Stimulated activated CD4-positive, alpha-beta T cell treated with anti-CD3 and anti-CD28 coated beads, Interleukin-12 subunit alpha, Interleukin-12 subunit beta, amount 100 ng/mL, for 24 hours (primary cell): ENCODE measurements at places on chromosomes 7 and 10.

- DNase-seq, result no peak
Measured at GRCh38 chr7:7519528-7519927, 16.1 kb downstream of the COL28A1 start.

DNA sequence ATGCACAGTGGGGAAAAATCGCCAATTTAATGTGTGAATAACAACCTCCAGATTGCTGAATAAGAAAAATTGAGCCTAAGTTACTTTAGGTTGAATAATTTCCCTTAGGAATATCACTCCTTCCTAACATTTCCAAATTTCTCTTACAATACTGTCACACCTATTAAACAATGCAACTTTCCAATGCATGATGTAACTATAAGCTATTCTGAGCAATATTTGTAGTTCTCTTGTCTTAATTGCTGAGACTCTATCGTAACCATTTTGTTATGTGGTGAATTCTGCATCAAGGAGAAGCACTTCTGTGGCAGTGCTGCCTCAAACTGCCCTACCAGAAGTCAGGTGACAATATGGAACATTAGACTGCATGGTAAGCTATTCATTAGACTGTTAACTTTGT lies 386.7 kb upstream of the LRRN3 start:
- DNase-seq, result no peak

- no peak for DNase-seq
Measured at GRCh38 chr10:68133523-68133922, 24.2 kb downstream of the MYPN start.

GRCh38 chr7:87463982-87464381 lies 11.5 kb downstream of the ABCB4 start:
- no peak for DNase-seq

DNA sequence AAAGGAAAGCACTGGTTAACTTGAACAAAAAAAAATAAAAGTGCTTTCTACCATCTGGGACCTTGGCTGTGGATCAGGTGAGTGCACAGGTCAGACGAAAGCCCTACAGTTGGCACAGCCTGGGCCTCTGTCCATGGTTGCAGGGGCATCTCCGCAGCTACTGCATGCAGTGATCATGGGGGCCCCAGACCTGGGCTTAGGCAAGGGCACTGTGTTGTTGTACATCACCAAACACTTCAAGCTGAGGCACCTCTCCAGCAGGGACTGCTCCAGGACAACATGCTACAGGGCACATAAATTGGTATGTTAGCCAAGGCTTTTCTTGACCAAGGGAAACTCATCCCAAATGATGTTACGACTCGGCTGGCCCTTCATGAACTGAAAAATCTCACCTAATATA lies 23.5 kb downstream of the KLHL7 start:
- no peak for DNase-seq

DNA sequence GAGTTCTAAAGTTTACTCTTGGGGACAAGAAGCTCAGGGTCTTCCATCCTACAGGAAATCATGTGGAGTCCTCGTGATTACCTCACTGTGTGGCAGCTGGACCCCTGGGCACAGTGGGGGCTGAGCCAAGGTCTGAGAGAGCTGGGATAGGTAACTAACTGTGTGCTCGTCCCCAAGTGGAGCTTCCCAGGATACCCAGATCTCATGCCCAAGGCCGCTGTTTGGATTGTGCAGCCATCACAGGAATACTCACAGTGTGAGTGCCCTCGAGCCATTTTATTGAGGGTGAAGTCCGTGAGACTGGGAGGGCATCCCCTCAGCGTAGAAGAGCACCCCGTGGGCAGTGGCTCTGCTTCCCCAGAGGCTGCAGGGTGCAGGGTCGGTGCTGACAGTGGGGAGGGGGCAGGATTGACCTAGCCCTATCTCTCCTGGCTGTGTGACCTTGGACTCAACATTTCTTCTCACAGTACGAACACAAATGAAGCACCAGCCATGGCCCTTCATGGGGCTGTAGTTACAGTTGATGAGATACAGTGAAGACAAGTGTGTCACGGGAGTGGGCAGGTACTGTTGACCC lies 69.6 kb upstream of the LEP start:
- DNase-seq, result no peak

- no peak for DNase-seq
Measured at GRCh38 chr10:83607959-83608745, 531.2 kb upstream of the GHITM start.

DNA sequence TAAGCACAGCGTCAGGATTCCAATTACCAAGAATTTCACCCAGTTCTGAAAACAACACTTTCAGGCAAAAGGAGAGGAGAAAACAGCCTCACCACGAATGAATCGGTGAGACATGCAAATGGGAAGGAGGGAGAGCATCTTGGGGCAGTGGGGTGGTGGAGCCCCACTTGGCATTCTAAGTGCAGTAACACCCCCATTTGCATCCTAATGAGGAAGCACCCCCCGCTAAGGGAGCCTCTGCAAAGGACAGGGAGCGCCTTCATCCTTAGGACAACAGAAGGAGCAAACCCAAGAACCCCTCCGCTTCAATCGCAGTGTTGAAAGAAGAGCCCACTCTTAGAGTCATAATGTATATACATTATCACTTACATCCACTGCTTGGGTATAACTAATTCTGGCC lies 46.8 kb downstream of the NRAP start:
- DNase-seq, result no peak

- DNase-seq, result no peak
Measured at GRCh38 chr7:152865461-152865860, 105.9 kb downstream of the ACTR3B start.

DNA sequence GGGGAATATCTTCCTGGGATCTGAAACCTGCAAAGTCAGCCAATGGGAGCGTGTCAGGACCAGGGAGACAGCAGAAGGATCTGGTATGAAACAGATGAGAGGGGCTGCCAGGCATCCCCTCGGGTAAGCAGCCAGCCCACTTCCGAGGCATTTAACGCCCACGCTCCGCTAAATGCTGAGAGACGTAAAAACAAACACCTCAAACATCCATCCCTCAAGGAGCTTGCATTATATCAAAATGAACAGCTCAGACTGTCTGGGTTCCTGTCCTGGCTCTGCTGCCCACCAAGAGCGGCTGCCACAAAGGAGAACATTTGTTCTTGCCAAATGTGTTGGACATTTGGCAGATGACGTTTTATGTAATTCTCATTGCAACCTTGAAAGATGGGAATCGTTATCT lies 7.0 kb upstream of the SERPINE1 start:
- no peak for DNase-seq

- no peak for DNase-seq
Measured at GRCh38 chr7:67571026-67571545, 574.5 kb downstream of the TYW1 start.

- DNase-seq, result no peak
Measured at GRCh38 chr10:15787426-15787825, 67.7 kb upstream of the ITGA8 start.

GRCh38 chr10:14124941-14125340 lies 205.8 kb downstream of the FRMD4A start:
- DNase-seq, result no peak

DNA sequence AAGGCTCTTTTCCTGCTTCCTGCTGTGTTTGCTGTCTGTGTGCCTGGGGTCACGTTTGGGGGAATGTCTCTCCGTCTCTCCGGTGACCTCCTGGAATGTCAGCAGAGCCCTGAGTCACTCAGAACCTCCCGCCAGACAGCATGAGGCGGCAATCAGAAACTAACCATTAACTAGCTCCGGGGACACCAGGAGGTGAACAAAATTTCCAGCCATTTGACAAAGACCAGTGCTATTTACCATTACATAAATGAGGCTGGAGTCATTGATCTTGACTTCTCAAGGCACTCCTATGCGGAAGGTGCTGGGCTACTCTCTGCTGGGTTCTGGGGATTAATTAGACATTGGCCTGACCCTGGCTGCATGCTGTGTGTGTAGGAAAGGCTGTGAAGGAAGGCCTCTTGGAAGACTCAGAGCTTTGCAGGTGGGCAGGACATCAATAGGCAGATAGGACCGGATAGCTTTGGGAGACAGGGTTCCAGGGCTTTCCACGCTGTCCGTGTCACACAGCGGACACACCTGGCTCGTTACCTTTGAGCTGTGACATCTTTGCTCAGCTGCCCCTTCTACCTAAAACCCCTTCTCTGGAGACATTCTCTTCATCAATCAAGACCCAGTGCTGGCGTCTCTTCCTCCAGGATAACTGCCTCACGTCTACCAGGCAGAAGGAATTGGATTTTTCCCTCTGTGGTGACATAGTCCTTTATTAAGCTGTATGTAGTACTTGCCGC lies 77.0 kb downstream of the PFKFB3 start:
- no peak for DNase-seq

- DNase-seq, result no peak
Measured at GRCh38 chr10:44908936-44909630, 2.1 kb upstream of the TMEM72 start.

- DNase-seq, result no peak
Measured at GRCh38 chr10:47050618-47051455, 139.6 kb downstream of the PTPN20 start.

DNA sequence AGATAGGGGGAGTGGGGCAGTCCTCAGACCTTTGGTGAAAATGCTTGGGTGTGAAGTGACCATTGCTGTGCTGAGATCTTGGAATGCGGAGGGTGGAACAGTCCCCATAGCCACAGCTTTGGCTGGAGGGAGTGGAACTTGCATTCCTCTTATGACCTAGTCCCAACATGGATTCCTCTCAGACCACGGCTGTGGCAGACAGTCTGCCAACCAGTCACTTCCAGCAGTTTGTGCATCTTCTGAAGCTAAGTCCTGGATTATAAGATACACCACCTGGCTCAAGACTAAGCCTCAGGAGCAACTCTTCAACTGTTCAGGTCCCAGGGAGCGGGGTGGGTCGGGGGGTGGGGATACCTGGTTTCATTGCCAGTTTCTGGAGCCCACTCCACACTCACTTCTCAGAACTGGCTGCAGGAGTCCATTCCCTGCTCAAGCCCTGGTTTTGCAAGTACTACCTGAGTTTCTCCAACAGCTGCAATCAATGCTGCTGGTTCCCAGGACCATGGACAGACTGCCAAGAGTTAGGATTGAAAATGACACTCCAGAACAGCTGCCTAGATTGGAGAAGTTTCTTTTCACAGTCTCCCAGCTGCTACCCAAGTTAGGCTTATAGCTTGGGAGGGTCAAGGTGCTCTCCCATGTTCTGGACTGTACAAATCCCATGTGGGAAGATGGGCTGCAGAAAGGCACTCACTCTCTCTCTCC lies 29.1 kb upstream of the DGKB start:
- no peak for DNase-seq
